NCI-H187 (cell line): ENCODE measurements at places on chromosomes 5 and 9.

DNA sequence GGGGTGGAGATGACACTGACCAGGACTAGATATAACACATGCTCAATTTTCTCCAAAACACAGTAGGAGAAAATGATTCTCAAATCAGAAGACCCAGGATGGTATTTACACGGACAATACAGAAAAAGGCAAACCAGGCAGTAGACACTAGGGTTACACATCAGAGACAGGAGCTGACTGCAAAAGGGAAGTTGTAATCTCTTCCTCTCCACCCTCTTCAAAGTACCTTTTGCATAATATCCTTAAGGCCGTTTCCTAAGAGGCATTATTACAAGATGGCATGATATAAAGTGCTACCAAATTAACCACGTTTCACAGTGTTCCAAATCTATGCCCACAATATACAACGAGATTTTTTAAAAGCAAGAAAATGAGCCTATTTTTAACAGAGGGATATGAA is 39.2 kb downstream of the YIPF5 start:
- DNase-seq, result no peak

- DNase-seq, result no peak
Measured at GRCh38 chr9:91750343-91750742, 199.7 kb downstream of the ROR2 start.

- DNase-seq, result no peak
Measured at GRCh38 chr5:136201870-136202269, 8.9 kb upstream of the SMIM32 start.

DNA sequence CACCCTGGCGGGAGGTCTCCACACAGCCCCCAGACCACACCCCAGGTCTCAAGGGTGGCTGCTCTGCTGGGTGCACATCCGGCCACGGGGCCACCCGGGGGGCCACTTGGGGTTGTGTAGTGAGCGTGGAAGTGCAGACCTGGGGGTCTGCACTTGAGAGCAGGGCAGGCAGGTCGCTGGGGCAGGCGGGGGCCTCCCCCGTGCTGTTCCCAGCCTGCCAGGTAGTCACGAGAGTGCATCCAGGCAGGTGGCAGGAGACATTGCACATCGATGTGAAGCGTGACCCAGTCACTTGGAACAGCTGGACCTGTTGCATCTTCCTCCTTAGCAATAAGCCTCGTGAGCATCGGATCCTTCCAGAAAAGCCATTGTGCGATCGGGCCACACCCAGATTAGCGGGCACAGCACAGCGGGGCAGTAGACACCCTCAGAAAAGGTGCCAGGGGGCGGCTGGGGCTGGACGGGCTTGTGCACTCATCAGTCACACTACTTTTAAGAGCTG is 4.8 kb upstream of the ENTPD8 start:
- no peak for DNase-seq

DNA sequence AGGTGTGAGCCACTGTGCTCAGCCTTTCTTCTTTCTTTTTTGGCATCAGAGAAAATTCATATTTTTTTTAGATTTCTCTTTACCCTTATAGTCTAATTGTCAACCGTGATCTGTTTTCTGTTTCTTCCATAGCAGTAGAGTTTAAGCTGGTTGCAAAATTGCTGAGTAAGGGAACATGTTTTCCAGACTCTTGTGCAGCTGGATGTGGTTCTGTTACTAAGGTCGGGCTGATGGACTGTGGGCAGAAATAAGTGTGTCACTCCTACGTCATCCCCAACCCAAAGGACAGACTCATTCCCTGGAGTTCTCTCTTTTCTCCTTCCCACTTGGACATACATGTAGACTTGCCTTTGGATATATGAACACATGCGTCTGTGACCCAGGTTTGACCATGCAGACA is 64.1 kb upstream of the GOLM1 start:
- no peak for DNase-seq

DNA sequence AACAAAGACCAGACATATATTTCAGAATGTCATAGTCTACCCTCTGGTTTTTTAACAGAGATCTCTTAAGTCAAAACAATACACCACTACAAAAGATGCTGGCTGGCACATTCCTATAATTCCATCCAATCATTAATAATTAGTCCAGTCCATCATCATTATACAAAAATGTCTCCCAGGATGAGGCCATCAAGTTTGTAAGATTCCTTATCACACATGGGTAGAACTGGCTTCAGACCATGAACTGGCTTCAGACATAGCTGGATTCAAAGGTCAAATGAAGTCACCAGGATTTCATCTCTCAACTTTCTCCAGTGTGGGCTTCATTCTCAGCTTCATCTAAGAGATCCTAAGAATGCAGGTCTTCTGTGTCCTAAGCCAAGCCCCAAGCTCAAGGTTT is 147.1 kb downstream of the ENC1 start:
- no peak for DNase-seq
